ENCODE measurements at places on chromosomes 12 and 14.

DNA sequence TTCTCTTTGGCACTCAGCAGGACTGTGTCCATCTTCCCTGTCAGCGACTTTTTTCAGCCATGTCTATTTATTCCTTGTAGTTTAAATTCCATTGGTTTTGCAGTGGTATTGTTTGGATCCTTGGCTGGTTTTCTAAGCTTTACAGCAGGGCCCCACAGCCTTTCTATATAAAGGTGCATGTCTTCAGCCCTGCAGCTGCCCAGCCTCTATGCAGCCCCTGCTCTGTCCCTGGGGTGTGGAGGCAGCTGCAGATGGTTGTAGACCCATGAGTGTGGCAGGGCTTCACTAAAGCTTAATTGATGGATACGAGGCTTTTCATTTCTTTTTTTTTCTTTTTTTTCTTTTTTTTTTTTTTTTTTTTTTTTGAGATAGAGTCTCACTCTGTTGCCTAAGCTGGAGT, 29.7 kb downstream of the SFSWAP start:
- DNase-seq = no peak

DNA sequence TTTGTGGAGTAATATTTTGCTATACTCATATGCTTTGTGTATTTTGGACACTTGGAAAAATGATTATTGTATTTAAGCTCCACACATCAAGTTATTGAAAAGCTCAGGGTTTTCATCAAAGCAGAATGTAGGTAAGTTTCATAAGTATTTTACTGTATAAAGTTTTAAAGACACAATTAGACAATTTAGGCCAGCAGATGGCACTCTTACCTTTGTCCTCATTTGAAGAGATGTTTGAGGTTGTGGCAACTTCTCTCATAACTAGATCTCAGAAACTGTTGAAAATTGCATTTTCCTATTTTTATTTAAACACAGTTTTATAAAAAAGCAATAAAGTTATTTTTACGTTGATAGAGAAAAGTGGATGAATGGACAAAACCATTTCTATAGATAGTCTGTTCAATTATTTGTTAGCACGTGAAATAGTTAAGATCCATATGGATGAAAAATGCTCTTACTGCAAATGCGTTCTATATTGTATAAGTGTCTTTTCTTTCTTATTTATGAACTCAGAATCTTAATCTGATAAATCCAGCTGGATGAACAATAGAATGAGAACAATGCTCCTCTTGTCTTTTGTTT, 300.0 kb downstream of the AEBP2 start:
- no peak for DNase-seq

- no peak for DNase-seq
Observed at GRCh38 chr12:2231956-2232355, 179.2 kb downstream of the CACNA1C start.

DNA sequence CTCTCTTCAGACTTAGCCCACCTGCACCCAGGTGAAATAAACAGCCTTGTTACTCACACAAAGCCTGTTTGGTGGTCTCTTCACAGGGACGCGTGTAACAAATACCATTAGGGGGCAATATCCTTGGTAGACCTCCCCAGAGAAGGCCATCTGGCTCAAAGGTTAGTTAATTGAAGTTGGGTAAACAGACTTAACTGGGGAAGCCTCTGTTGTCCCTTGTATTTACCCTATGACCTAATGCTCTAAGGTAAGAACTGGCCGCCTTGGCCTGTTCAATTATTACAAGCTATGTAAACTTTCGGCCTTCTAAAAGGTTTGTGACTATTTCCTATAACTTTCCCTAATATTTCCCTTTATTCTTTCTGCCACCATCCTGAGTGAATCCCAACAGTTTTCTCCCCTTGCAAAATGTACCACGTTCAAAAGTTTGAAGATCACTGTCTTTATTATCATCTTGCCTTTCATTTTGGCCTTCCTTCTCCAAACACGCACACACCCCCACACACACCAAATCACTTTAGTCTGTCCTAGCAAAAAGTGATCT, 15.3 kb upstream of the LYZ start:
- DNase-seq = no peak

- DNase-seq = no peak
Observed at GRCh38 chr12:80862531-80862930, 75.2 kb downstream of the LIN7A start.

DNA sequence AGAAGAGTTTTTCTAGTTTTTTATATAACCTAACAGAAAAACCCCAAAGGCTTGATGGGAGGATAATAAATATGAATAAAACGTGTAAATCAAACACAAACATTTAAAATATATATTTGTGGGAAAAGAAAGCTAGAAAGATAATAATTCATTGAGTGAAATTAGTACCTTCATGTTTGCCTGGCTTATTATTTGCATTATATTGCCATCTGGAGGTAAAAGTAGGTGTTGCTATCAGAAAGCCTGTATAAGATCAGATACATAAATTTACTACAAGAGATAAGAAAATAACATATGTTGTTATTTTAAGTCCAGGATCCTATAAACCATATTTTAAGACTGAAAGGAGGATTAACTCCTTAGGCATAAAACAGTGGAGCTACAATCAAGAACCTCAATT, 77.7 kb downstream of the NTS start:
- no peak for DNase-seq

DNA sequence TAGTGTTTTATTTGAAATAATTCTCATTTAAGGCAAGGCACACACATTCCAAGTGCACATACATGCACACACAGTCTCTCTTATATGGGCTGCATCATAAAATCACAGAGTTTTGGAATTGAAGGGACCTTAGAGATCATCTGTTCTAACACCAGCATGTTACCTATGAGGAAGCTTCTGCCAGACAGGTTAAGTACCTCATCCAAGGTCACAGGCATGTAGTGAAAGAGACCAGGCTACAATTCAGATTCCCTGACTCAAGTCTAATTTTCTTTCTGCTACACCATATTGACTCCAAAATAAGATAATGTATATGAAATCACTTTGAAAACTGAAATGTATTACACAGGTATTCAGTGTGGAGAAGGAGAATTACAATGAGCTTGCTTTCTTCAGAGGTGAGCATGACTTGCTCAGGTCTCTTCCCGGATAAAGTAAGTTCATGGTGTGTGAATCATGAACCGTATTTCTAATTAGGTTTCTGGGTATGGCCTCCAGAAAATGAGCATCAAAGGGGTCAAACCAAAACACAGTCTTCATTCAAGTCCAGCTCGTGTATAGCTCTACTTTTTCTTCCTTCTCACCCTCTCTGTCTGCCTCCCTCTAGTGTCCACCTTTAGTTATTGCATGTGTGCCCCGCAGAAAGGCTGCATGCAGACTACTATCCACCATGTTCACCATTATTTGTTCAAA, 411.9 kb downstream of the FUT8 start:
- peak; percentile 76 for DNase-seq

DNA sequence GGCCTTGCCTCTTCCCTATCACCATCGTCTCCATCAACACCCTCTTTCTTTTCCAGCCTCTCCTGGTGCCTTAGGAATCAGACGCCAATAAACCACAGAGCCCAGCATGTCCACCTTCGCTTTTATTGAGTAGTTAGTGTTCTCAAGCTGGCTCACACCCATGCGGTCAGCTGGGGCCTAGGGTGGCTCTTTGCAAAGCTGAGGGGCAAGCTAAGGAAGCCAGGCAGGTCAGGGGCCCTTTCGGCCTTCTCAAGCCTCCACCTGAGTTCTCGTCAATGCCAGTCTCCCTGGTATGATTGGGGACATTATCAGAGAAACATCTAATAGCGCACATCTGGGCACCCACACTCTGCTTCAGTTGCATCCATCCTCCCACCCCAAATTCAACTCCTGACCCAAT, 737 bp upstream of the TEX52 start:
- no peak for DNase-seq

GRCh38 chr14:92122761-92123160, 992 bp downstream of the CPSF2 start:
- no peak for DNase-seq

- no peak for DNase-seq
Observed at GRCh38 chr12:115210533-115211252, 526.7 kb upstream of the TBX3 start.

DNA sequence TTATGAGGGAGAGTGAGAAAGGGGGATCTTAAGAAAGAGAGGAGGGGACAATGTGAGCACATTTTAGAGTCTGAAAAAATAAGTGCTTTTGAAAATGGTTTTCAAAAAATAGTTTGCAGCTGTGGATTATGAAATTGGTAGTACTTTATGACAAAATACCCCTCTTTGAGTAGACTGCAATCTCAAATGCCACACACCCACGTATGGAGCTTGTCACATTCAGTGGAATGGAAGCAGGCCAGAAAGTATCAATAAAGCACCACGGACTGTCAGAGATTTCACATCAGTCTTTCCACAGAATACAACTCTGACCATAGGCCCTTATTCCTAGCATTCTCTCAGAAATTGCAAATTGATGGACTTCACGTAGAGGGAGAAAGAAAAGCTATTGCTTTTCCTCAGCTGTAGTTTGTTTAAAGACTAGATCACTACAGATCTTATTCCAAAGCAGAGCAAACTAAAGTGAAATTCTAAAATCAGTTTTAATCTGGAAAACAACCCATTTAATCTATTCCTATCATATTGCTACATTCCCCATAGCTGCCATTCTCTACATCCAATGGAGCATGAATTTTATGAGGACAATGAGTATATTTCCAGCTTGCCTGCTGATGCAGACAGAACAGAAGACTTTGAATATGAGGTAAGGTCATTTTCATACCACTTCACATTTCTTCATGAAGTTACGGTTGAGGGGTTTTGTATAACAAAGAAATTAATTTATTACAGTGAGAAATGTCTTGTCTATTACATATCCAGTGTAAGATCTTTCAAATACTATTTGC, 321.3 kb downstream of the PDZRN4 start:
- no peak for DNase-seq

- DNase-seq = no peak
Observed at GRCh38 chr14:52023518-52023917, 34.2 kb downstream of the RTRAF start.

- no peak for DNase-seq
Observed at GRCh38 chr12:130044991-130045621, 117.2 kb upstream of the FZD10 start.

DNA sequence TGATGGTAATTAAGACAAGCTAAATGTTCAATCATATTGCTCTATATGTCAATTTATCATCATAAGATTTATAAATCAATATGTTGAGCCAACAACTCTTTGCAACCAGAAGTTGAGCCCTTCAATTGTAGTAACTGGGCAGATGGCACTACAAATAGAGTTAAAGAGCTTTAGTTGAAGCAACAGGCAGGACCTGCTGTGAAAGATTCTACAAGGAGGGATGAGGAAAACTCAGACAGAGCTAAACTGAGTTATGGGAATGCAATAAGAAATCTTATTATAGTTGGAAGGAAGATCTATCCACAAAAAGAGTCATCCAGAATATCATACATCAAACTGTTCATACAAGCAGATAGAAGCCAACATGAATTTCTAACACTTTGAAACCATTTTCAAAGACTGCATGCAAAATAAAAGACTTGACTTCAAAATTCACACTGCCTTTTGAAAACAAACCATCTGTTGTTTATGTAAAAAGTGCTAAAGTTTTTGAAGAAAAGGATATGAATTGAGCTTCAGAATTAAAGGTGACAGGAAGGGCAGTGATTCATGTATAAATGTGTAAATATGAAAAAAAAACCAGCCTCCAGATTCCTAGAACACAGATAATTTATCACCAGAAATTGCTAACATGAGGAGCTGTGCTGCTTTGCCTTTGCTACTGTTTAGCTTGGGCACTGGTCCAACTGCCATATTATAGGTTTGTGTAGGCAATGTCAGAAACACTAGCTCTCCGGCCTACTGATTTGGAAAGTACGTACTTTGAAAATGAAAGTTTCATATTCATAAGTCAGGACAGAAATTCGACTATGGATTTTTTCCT, 133.2 kb downstream of the SLC35F4 start:
- DNase-seq = no peak

- DNase-seq = no peak
Observed at GRCh38 chr12:43764528-43764927, 5.8 kb downstream of the IRAK4 start.

GRCh38 chr14:51684760-51685159, 33.0 kb downstream of the FRMD6 start:
- no peak for DNase-seq

GRCh38 chr12:132766380-132767085, 4.9 kb upstream of the ANKLE2 start:
- no peak for DNase-seq

GRCh38 chr12:31876568-31877424, 82.4 kb upstream of the RESF1 start:
- no peak for DNase-seq

- no peak for DNase-seq
Observed at GRCh38 chr12:2413301-2413700, 360.5 kb downstream of the CACNA1C start.

GRCh38 chr12:131830914-131831571, 2.9 kb downstream of the MMP17 start:
- no peak for DNase-seq

GRCh38 chr12:6120796-6121473, 3.5 kb downstream of the VWF start:
- no peak for DNase-seq
